ENCODE measurements at places on chromosomes 5 and 9. TPM values are rescaled to one million over a fixed set of nuclear protein-coding genes. Genes with fewer than 3 reads are reported as not detected.
A peak's percentile ranks its signal among the peaks of the same experiment; 100 is the strongest.

- no peak for DNase-seq
Measured at GRCh38 chr9:134329886-134330285, 3.6 kb downstream of the RXRA start.

DNA sequence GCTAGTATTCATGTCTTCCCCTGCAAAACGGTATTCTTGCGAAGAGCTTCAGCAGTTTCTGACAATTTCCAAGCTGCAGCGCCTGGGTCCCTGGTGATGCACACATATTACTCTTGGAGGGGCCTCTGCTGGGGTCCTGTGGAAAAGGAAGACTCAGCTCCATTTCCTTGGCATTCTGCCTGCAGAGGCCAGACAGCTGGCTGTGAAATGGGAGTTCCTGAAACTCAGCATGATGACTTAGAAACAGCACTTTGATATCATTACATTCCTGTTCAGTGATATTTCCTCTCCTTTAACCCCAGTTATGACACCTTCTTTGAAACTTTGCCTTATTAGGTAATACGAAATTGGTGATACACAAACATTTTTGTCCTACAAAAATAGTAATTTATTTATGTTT, 98.5 kb downstream of the APBA1 start:
- peak; percentile 92 for DNase-seq

The ORM2 gene
- not detected for total RNA-seq

DNA sequence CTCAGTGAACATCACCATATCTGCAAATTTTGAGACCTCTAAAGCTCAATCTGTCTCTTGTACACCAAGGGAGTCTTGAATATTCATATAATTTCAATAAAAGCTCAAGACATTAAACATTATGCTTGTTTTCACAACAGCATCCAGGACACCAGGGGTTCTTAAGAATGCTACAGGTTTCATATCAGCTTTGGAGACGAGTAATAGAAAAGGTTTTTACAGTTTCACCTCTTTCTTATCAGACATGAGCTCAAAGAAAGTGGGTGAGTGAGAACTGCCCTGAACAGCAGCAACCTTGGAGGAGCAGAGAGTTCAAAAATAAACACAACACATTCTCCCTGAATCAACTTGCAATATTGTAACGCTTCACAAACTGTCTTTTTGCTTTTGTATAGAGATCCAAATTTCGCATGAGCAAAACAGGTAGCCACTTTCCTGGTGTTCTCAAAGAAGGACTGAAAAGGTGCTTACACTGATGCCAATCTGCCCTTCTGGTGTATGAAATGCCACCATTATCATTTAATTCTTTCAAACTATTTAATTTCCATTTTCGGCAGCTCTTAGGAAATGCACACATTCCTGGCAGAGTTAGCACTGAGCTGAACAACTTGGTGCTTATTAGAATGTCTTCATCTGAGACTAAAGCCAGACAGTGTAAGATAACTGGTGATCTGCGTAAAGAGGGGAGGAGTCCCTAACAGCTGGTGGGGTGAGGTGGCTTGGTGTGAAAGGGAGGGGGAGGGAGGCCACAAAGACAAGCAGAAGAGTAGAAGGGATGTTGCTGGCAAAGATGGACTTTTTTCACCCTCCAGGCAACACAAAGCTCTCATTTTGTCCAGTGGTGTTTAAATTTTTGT, 535.3 kb downstream of the PDE4D start:
- no peak for DNase-seq

GRCh38 chr5:72501488-72501887, 5.7 kb downstream of the ZNF366 start:
- no peak for DNase-seq

- no peak for DNase-seq
Measured at GRCh38 chr9:104772714-104773510, 9.0 kb downstream of the NIPSNAP3B start.

DNA sequence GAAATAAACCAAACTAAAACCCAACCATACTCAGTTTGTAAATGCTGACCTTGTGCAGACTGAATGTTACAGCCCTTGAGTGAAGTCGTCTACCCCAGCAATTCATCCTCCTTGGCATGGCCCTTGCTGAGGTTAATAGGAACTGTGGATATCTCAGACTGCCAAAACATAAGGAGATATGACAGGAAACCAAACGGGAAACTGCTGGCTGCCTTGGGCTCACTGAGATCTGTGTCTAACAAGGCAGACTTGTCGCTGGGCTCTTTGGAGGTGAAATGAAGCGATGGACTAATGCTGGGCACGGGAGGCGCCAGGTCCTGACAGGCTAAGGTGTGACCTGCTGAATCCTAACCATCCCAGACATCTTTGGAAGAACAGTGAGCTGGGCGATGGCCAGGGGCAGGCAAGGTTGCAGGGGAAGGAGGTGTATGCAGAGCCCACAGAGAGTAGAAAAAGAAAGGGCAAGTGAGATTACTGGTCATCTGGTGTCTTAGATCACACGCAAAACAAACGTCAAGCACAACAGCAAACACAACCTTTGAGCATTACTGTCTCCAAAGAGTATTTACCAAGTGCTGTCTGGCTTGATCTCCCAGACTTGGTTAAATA, 44.6 kb upstream of the ALDH1A1 start:
- DNase-seq, result peak; percentile 75

The PCDHGB1 gene
- 1.4 TPM for total RNA-seq

GRCh38 chr5:96516631-96517071, 83.6 kb upstream of the PCSK1 start:
- no peak for DNase-seq

The LPAR1 gene
- total RNA-seq, result 0.17 TPM

- no peak for DNase-seq
Measured at GRCh38 chr5:6730407-6730806, 17.2 kb downstream of the TENT4A start.

DNA sequence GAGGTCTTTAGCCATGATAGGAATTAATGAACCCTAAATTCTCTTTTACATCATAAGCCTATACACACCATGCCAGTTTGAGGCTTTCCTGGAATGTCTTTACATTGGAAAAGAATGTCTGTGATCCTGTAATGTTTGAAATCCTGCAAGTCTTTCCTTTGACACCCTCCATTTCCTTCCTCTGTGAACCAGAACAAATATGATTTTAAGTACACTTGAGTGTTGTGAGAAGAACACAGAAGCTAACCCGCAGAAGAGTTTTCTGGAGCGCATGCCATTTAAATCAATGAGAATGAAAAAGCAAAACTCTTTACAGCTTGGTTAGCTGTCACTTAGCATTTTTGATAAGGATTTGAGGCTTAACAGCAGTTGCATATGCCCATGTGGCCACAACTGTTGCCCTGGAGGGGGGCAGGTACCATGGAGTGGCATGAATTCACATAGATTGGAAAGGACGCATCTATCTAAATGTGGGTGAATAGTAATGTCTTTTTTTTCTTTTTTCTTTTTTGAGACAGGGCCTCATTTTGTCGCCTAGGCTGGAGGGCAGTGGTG, 372.6 kb downstream of the KDM4C start:
- peak; percentile 36 for DNase-seq

The CACFD1 gene
- total RNA-seq, result 21.4 TPM

- DNase-seq, result no peak
Measured at GRCh38 chr5:73786043-73786831, 160.2 kb downstream of the ARHGEF28 start.

- no peak for DNase-seq
Measured at GRCh38 chr5:11143456-11144267, 382.6 kb upstream of the DAP start.

The FBLL1 gene
- total RNA-seq, result 1.4 TPM

The OSMR gene
- 30.0 TPM for total RNA-seq

GRCh38 chr5:43620944-43621505, 18.0 kb downstream of the NNT start:
- DNase-seq, result no peak

- no peak for DNase-seq
Measured at GRCh38 chr9:97558701-97559101, 57.2 kb downstream of the TMOD1 start.

- peak; percentile 85 for DNase-seq
Measured at GRCh38 chr9:85425153-85425611, 316.6 kb downstream of the AGTPBP1 start.

GRCh38 chr5:124341066-124341858, 405.2 kb downstream of the ZNF608 start:
- no peak for DNase-seq

The DELE1 gene
- 81.7 TPM for total RNA-seq

DNA sequence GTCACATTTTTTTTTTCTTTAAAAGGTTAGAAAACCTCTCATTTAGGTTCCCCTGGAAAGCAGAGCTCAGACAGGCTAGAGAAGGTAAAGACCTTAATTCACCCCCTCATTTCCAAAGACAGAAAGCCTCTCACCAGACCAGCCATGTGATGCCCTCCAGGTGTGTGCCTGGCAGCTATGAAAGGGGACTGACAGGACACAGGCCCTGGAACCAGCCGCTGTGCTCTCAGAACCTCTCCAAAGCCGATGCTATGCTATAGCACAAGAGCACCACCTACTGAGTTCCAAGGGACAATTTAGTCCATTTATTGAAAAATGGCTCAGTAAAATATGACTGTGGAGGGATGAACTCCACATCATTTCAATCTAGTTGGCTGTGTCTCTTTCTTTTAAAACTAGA, 48.8 kb downstream of the FANCC start:
- DNase-seq, result peak; percentile 69

GRCh38 chr9:13033959-13034693, 245.4 kb downstream of the MPDZ start:
- DNase-seq, result peak; percentile 82

DNA sequence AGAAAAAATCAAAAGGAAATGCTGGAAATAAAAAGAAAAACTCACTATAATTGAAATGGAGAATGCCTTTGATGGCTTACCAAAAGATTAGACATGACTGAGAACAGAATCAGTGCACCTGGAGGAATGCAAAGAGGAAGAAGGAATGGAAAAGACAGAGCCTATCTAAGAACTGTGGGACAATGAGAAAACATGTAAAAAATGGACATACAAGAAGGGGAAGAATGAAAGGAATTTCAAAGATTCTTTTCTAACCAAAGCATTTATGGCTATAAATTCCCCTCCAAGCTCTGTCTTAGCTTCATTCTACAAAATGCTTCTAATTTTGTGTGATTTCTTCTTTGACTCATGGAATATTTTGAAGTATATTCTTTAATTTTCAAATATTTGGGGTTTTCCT, 47.5 kb upstream of the CLK4 start:
- DNase-seq, result no peak

The GRHPR gene
- 113 TPM for total RNA-seq

The BRD8 gene
- 31.7 TPM for total RNA-seq

The F12 gene
- 0.85 TPM for total RNA-seq

- DNase-seq, result peak; percentile 30
Measured at GRCh38 chr5:14581891-14582796, 552 bp downstream of the OTULINL start.

GRCh38 chr5:123997462-123998215, 485.7 kb downstream of the CSNK1G3 start:
- no peak for DNase-seq

DNA sequence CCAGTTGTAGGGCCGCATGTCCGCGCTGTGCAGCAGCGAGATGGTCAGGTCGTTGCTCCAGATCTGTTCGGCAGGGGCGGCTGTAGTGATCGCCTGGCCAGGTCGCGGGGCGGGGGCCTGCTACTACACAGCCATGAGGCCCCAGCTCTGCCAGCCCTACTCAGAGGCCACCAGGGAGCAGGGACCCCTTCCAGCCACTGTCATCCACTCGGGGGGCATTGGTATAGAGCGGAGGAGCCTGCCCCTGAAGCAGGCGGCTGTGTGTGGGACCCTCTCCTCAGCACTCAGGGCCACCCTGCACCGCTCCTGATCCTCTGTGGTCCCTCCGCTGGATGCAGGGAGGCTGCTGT, 1.7 kb downstream of the FBXW5 start:
- DNase-seq, result no peak

DNA sequence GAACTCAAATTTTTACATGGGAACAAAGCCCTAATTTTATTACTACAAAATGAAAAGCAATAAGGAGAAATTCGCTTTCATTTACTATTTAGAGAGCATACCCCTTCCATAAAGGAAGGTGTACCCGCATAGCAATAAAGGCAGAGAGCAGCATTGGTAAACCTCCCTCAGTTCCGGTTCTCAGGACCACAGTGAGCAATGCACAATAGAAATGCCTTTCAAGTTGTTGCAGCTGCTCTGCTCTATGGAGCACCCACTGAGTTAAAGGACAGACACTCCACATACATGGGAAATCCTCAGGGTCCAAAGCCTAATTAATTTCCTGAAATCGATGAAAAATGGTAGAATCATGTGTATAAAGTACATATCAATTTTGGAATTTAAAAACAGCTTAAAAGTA, 89.9 kb upstream of the MPDZ start:
- DNase-seq, result no peak

GRCh38 chr5:109566361-109566760, 123.4 kb upstream of the MAN2A1 start:
- DNase-seq, result no peak

- DNase-seq, result no peak
Measured at GRCh38 chr5:149118463-149118862, 22.8 kb upstream of the ABLIM3 start.

- no peak for DNase-seq
Measured at GRCh38 chr9:90065851-90066250, 461.0 kb downstream of the GADD45G start.

The C1QTNF3 gene
- 0.51 TPM for total RNA-seq

The RXRA gene
- total RNA-seq, result 23.3 TPM

- DNase-seq, result no peak
Measured at GRCh38 chr5:178576591-178577351, 13.4 kb downstream of the COL23A1 start.

The TPRN gene
- 4.6 TPM for total RNA-seq

- DNase-seq, result no peak
Measured at GRCh38 chr5:3217771-3218495, 377.7 kb upstream of the IRX1 start.

DNA sequence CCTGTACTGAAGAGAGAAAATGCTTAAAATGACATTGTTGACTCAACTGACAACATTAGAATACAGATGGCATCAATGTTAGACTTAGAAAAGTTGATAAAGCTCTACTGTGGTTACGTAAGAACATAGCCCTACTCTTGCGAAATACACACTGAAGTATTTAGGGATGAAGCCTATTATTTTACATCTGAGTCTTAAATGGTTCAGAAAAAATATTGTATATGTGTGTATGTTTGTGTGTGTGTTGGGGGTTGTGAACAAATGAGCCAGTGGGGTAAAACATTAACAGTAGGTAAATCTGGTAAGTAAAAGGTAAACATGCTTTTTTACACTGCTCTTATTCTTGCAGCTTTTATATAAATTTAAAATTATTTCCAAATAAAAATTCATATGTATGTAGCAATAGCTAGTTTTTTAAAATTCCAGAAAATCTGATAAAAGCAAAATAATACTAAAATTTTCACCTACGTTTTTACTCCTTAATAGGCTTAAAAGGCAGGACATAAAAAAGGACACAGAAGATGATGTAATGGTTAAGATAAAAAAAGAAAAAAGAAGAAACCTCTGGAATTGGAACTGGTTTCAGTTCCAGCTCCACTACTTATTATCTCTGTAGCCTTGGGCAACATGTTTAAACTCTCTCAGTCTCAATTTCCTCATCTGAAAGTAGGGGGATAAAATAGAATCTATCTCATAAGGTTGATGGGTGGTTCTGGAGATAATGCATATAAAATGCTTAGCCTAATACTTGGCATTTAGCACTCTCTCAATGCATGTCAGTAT, 44.3 kb downstream of the GARNL3 start:
- DNase-seq, result no peak

The ZFP2 gene
- total RNA-seq, result 1.0 TPM

The F2R gene
- total RNA-seq, result 99.4 TPM

GRCh38 chr5:156589104-156589945, 260.8 kb upstream of the PPP1R2B start:
- DNase-seq, result no peak

Data from dermis blood vessel endothelial cell (primary cell).